ENCODE measurements at places on chromosomes 12 and 14. TPM values are rescaled to one million over a fixed set of nuclear protein-coding genes. Genes with fewer than 3 reads are reported as not detected.

GRCh38 chr12:56192582-56192981 is 3.3 kb upstream of the SMARCC2 start:
- no peak for DNase-seq

GRCh38 chr12:91572869-91573268 is 390.3 kb upstream of the DCN start:
- no peak for DNase-seq

DNA sequence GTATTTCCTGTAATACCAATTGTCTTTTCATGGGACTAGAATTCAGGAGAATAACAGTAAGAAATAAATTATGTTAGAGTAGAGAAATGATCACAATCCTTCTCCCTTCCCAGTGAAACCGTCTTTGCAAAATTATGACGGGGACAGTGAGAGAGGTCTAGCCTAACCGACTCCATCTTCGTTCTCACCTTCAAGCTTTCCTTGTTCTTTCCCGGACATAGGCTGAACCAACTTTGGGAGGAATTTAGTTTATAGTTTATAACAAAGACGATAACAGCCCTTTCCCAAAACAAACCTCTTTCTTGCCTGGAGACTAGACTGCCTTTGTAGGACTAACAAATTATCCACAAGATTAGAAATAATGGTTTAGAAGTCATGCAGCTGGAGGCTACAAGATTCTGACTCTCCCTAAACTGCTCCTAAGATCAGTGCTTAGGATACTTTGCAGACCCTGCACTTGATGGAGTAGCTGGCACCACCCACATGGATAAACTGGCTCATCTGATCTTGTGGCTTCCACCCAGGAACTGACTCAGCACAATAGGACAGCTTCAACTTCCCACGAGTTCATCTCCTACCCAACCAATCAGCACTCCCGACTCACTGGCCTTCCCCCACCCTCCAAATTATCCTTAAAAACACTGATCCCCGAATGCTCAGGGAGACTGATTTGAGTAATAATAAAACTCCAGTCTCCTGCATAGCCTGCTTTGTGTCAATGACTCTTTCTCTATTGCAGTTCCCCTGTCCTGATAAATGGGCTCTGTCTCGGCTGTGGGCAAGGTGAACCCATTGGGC is 521.2 kb upstream of the TBX3 start:
- DNase-seq = no peak

- no peak for DNase-seq
These were observed 165.8 kb downstream of the MON2 start for GRCh38 chr12:62632411-62632918.

DNA sequence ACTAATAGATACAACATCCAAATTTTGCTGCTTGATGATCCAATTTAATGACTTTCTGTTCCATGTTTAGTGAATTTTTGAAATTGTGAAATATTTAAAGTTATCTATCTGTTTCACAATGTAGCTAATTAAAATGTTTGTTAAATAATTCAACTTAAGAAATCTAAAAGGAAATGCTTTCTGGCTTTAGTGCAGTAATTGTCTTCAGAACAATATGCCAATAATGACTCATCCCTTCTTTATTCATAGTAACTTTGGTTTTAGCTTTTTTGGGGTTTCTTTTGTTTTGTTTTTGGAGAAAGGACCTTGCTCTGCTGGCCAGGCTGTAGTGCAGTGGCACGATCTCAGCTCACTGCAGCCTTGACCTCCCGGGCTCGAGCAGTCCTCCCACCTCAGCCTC is 479.2 kb upstream of the RGS6 start:
- no peak for DNase-seq

GRCh38 chr14:50677527-50678063 is 9.5 kb upstream of the SAV1 start:
- DNase-seq = no peak

GRCh38 chr14:33532553-33532952 is 418.3 kb downstream of the EGLN3 start:
- DNase-seq = no peak

GRCh38 chr14:99064262-99064954 is 207.6 kb downstream of the BCL11B start:
- no peak for DNase-seq

DNA sequence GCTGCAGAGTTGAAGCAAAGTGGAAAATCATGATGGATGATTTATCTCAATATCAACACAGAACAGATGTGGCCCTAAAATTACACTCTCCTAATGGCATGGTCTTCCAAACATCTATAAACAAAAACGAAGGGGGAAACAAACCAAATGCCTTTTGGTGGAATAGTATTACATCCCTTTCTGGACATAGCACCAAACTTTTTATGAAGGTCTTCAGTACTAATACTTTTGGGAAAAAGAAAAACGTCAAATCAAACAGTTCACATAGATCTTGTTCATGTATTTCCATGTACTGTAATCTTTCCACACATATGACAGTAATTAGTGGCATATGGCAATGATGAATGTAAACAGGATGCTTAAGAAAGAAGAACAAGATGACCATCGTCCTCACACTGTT is 22.9 kb upstream of the ANAPC7 start:
- no peak for DNase-seq

DNA sequence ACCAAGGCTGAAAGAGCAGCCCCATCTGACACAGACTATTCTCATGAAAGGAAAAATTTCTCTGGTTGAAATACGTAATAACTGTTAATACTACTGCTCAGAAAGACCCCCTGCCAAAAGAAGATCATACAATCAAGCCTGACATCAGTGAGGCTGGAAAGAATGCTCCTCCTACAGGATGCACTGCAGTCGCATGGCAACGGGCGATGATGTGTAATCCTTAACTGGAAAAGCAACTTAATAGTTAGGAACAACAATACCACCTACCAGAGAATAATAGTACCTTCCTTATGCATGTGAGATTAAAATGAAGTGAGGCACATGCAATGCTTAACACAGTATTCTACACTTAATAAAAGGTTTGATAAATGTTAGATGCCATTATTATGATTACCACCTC is 1.2 kb upstream of the GOLGA5 start:
- no peak for DNase-seq

GRCh38 chr14:89724628-89724960 is 229.9 kb downstream of the EFCAB11 start:
- no peak for DNase-seq

GRCh38 chr12:65667932-65668331 is 156.4 kb upstream of the HMGA2 start:
- no peak for DNase-seq

DNA sequence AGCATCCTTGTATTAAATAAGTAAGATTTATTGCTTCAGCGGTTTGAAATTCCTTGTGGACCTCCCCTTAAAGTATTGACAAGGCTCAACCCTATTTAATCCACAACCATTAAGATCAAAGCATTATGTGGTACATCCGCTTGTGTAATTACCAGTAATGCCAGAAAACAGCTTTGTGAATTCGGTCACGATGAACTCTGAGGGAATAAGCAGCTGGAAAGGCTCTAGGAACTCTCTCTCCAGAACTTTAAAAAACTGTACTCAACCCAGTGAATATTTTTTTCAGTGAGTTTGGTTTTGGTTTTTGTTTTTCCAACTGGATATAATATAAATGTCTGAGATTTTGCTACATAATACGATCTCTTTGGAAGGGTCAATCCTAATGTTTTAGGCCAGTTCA is 49.3 kb upstream of the DIO2 start:
- DNase-seq = no peak

DNA sequence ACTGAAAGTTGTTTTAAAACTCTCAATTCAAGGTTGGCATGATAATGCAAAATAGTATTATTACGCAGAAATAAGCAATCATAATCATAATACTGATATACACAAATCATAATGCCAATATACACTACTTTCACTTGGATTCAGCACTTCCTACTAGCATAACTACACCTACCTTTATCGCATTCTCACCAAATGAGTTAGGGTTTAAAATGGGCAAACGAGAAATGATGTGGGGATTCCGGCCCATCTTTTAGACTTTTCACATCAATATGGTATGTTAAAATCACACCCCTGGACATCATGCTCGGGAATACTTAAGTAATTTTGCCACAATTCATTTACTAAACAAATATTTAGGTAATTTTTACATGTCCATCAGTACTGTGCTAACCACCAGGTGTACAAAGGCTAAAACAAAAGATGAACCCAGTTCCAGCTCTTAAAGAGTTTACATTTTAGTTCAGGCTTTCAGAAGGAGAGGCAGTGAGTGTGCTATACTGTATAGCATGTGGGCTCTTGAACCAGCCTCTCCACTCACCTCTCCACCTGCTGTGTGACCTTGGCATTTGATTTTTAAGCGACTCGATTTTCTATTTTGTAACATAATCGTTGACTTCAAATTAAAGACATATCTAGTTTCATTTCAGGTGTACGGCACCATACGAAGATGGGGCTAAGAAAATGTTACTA is 1.1 kb upstream of the USP15 start:
- DNase-seq = no peak

DNA sequence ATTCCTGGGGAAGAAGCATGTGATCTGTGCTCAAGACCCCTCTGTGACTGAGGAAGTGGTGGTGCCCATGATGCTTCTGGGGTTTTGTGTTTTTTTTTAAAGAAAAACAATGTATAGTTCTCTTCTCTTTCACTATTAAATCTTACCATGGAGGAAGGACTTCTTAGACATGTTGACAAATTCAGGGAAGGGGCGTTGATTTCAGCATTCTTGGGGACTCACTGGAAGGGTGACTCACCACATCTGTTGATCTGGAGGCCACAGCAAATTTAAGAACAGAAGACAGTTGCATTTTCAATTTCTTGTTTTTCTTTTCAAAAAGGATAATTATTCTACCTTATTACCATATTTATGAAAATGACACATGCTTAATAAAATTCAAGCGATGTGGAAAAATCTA is 152.9 kb upstream of the RTL1 start:
- no peak for DNase-seq

DNA sequence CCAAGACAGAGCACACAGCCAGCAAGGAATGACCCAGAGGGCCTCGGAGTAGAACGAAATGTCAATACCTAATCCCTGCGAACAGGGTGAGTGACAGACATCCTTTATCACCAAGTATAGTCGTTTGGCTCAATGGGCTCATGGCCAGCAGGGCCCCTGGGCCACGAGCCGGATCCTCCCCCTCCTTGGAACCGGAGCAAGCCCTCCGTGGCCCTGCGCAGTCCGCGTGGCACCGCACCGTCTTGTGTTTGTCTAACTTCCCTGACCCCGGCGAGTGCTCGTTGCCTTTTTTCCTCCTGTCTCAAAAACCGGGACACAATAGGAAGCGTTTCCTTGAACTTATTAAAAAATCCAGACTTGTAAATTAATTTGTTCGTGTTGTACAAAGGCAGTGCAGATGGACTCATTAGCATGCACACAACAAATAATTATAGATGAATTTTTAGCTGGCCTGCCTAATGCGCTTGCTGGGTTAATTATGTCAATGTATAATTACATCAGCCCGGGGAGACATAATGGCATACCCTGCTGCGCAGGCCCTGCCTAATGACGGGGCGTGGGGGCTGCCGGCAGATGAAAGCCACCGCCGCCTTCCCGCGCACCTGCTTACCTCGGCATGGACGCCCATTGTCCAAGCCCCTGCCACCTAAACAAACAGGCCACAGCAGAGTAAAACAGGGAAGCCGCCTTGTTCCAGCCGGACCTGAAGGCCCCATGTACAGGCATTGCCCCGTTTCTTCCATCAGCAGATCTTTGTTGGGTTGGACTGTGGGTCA is 81.6 kb downstream of the PHETA1 start:
- DNase-seq = no peak

GRCh38 chr12:124543052-124543589 is 24.3 kb downstream of the NCOR2 start:
- no peak for DNase-seq

- no peak for DNase-seq
These were observed 414.1 kb downstream of the KCNH5 start for GRCh38 chr14:62631176-62631575.

The NGB gene
- not detected for total RNA-seq

The C12orf54 gene
- total RNA-seq = not detected

The DICER1 gene
- total RNA-seq = 32.7 TPM

The FAM90A1 gene
- total RNA-seq = not detected

The KRT74 gene
- not detected for total RNA-seq

The ACVRL1 gene
- total RNA-seq = 0.36 TPM

The RGS6 gene
- total RNA-seq = not detected

The PDE3A gene
- total RNA-seq = 0.03 TPM

The RNASE3 gene
- not detected for total RNA-seq

The IKZF4 gene
- 6.9 TPM for total RNA-seq

The RASAL1 gene
- 0.28 TPM for total RNA-seq
